CD4-positive, alpha-beta T cell treated with Interleukin-10 for 1 hour (primary cell): ENCODE measurements at places on chromosomes 13 and 19.

- DNase-seq, result no peak
These were observed 703.3 kb upstream of the ARGLU1 start for GRCh38 chr13:107271227-107271626.

- DNase-seq, result no peak
These were observed 1.1 kb downstream of the SAFB2 start for GRCh38 chr19:5621311-5621944.

- DNase-seq, result no peak
These were observed 170.0 kb upstream of the RNF113B start for GRCh38 chr13:98346904-98347636.

GRCh38 chr13:38888309-38888708 is 102.3 kb downstream of the STOML3 start:
- no peak for DNase-seq

DNA sequence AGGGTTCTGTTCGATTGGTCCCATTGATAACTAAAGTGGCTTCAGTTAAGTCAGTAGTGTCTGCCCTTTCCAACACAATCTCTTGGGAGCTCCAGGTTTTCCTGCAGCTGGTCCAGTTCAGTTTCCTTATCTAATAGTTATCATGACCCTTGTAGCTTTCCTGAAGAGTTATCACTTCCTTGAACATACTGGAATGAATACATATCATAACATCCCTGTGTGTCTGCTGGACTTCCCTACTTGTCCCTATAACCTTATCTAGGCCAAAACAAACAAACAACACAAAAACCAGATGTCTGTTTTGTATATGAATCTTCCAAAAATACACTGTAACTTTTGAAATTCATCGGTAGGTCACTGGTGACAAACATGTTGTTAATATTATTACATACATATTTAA is 167.6 kb downstream of the DCT start:
- DNase-seq, result no peak

- DNase-seq, result no peak
These were observed 123.5 kb downstream of the TEX29 start for GRCh38 chr13:111443981-111444380.

GRCh38 chr13:42284068-42284467 is 12.1 kb downstream of the AKAP11 start:
- no peak for DNase-seq

- DNase-seq, result no peak
These were observed 15.7 kb downstream of the FAM124A start for GRCh38 chr13:51237887-51238286.

DNA sequence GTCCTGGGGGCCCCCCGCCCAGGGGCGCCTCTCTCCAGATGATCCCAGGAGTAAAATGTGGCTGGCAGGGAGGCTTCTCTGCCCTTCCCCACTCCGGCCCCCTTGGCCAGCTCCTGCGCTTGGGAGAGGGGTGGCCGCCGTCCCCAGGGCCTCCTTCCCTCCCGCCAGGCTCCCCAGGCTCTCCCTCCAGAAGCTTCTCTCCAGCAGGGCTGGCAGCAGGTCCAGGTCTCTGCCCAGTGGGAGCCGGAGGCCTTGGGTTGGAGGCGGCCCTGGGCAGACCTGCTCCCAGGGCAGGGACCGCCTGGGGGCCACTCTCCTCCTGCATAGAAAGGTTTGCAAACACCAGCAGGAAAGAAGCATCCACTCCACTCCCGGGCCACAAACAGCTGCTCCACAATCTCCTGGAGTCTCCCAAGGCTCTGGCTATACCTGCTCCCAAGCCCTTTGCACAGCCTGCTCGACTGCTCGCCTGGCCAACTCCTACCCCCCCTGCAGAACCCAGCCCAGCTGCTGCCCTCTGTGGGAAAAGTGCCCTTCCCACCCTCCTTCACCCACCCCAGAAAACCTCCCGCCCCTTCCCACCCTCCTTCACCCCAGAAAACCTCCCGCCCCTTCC is 26.0 kb downstream of the SBNO2 start:
- no peak for DNase-seq

- no peak for DNase-seq
These were observed 227.1 kb downstream of the GGACT start for GRCh38 chr13:100361504-100361903.

GRCh38 chr13:106425661-106426060 is 109.8 kb downstream of the EFNB2 start:
- no peak for DNase-seq

GRCh38 chr13:42137856-42138537 is 89.5 kb downstream of the DGKH start:
- DNase-seq, result no peak

DNA sequence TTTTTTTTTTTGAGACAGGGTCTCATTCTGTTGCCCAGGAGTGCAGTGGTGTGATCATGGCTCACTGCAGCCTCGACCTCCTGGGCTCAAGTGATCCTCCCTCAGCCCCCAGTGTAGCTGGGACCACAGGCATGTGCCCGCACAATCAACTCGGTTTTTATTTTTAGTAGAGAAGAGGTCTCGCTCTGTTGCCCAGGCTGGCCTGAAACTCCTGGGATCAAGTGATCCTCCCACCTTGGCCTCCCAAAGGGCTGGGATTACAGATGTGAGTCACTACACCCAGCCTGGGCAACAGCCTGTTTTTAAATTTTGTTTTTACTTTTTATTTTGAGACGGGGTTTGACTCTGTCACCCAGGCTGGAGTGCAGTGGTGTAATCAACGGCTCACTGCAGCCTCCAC is 2.3 kb upstream of the KDM4B start:
- no peak for DNase-seq

DNA sequence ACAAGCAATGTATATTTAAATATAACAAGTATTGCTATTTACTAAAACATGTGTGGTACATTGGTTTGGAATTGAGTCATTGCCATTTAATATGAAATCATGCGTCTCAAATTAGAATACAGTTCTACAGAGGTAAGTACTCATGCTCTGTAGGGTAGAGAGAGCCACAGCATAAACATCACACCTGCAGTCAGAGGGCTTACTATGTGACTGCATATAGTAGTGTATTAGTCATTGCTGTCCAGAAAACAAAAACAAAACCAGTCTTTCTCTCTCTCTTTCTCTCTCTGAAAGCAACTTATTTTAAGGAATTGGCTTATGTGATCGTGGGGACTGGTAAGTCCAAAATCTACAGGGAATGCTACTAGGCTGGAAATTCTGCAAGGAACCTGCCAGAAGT is 370.3 kb downstream of the GPC5 start:
- DNase-seq, result no peak

- no peak for DNase-seq
These were observed 6.9 kb upstream of the ICAM4 start for GRCh38 chr19:10279737-10280442.

- DNase-seq, result no peak
These were observed 14.4 kb downstream of the ZNF627 start for GRCh38 chr19:11611730-11612129.
